D721Med (cell line): ENCODE measurements at places on chromosomes 4 and X.
A peak's percentile ranks its signal among the peaks of the same experiment; 100 is the strongest.

DNA sequence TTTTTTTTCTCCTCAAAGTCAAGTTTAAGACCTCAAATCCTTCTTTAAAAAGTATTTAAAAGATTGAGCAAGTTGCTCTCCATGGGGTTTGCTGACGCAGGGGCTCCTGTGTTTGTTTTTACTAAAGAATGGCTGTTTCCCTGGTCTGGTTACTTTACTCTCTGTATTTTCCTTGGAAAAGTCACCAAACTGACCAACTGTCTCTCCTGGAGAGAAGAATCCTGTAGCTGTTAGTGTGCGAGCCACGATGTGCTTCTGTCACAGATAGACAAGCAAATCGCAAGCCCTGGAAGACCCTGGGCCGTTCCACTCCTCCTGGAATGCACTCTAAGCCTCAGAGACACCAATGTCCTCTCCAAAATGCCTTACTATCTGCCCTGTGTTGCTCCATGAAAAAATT lies 212.1 kb downstream of the CHIC2 start:
- no peak for DNase-seq

DNA sequence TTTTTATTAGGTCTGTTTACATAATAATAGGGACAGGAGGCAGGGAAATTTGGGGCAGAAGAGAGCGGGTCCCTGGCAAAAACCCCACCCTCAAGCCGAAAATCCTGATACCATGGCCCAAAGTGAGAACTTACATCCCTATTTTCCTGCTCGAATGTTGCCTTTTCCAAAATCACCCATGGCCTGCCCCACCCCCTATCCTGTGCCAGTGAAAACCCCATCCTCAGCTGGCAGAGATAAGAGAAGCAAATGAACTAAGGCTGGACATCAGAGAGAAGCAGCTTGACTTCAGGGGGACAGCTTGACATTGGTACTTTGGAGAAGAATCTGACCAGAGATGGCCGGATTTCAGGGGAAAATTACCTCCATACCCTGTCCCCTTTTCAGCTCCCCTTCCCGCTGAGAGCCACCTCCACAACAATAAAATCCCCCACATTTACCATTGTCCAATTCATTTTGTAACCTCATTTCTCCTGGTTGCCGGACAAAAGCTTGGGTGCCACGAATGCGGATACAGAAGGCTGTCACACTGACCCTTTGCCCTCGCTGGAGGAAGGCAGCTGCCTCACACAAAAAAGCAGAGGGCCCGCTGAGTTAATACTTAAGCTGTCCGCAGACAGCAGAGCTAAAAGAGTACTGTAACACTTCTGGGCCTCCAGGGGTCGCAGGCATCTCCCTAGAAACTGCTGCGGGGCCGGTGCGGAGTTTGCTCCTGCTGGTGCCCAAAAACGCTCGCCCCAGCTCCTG lies 196.2 kb downstream of the SNCA start:
- DNase-seq: no peak

- DNase-seq: no peak
These were observed 68.7 kb upstream of the PGM2 start for GRCh38 chr4:37757761-37758160.

DNA sequence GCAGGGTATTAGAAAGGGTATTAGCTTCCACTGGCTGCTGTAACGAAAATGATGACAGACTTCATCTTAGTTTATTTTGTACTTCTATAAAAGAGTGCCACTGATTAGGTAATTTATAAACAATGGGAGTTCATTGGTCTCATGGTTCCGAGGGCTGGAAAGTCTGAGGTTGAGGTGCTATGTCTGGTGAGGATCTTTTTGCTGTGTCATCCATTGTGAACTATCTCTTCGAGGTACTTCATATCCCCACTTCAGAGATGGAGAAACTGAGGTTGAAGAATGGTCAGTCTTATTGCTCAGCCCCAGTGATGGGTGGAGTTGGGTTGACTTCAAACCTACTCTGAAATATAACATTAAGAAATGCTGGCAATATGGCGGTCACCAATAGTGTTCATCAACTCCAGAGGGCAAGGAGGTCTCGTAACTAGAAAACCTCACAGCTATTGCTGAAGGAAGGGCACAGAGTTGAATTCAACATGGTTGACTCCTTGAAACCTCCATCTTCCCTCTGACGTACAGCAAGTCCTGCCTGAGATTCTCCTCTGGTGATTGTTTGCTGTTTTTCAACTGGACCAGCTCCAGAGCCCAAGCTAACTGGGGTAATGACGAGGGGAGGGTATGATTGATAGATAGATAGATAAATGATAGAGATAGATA lies 53.6 kb upstream of the SHOX start:
- no peak for DNase-seq

- DNase-seq: no peak
These were observed 398.5 kb downstream of the GPM6A start for GRCh38 chr4:175413561-175413960.

DNA sequence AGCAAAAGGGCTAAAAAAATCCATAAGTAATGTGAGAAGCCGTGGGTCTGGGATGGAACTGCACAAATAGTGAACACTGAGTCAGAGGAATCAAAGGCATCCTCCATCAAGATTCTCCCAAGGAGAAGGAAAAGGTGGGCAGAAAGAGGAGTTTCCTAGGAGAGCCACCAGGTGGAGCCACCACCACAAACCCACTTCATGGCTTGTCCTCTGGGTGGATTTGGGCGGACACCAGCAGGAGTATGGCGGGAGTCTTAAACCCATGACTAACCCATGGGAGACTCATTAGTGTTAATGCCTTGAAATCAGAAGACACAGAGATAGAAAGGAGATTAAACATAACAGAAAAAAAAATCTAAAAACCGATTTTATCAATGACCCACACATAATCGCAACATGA lies 147.7 kb downstream of the SH3KBP1 start:
- peak; percentile 15 for DNase-seq

- DNase-seq: no peak
These were observed 28.6 kb downstream of the CLNK start for GRCh38 chr4:10655968-10656367.

DNA sequence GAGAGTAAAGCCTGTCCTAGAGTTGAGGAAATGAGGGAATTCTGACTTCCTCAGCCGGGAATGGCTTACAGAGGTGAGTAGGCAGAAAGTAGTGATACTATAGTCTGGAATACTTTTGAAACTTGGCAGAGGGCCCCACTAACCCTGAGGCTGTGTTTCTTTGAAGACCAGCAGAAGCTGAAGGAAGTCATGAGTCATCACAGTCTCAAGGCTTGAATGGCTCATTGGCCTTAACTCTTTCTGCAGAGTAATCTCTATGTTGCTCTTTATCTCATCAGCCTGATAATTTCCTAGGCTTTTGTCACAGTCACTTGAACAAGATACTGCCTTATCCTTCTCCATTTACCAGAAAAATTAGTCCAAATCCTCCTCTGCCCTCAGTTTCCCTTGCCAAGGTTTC lies 80.8 kb downstream of the ANKRD50 start:
- no peak for DNase-seq

GRCh38 chr4:180394312-180394711 lies 1848.9 kb upstream of the TENM3 start:
- no peak for DNase-seq
